ENCODE measurements at places on chromosomes 1 and 21.

GRCh38 chr1:158830074-158830677 lies 975 bp upstream of the MNDA start:
- no peak for DNase-seq

- DNase-seq = peak; percentile 68
These were observed 663 bp downstream of the CAMTA1 start for GRCh38 chr1:6785728-6786505.

- DNase-seq = no peak
These were observed 244.3 kb upstream of the NRIP1 start for GRCh38 chr21:15309022-15309590.

DNA sequence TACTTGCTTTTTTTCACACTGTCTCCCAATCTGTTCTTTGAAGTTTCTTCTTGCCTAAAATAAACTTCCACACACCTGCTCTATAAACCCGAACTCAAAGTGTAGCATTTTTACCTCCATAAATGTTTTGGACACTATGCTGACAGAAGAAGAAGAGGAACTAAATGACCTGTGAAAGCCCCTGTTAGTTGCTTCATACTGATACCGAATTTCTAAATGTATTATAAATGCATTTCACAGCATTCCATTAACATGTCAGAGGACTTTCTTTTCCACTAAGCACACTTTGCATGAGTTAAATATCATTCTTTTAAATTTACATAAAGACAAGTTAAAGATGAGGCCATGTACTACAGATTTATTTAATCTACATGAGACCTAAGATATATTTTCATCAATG lies 281.0 kb downstream of the SMYD3 start:
- DNase-seq = no peak

DNA sequence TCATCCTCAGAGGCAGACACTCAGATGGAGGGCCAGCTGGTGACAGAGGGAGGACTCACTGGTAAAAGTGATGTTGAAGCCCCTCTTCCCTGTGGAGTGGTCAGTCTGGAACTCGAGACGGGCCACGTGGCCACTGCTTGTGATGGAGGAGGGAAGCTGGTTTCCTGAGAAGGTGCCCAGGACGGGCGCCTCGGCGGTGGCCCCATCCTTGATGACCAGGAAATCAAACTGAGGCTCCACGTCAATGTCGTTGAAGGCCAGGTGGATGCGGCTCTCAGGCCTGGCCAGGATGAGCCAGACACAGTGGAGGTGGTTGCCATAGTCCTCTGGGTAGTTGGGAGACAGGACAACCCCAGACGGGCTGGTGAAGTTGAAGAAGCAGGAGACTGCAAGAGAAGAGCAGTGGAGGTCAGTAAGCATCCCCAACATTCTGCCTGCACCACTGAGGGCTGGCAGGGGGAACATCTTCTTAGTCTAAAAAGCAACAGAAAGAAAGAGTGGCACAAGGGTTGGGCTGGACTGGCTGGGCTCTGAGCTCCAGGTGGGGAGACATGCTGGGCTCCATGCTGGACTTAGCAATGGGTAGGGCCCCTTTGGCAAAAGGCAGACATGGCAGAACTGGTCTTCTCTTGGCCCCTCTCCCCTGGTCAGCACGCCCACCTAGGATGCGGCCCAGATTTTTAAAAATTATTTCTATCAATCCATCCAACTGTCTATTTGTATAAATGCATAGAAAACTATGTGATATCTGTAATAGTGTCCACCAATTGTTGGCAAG lies 120.5 kb upstream of the HMGB4 start:
- DNase-seq = no peak

DNA sequence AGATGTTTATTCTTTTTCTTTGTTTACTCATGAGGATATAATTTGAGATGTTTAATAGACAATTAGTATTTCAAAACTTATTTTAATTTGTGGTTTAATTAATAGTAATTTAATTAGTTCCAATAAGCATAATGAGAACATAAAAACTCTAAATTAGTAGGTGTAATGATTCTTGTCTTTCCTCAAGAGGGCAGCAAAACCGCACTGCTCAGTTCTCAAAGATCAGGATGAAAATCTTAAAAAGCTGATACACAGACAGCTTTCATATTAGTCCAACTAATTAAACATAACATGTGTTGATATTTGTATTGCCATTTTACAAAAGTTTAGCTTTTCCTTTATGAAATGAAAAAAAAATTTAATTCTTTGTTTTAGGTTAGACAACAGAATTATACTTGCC lies 106.7 kb upstream of the C21orf91 start:
- DNase-seq = peak; percentile 45

DNA sequence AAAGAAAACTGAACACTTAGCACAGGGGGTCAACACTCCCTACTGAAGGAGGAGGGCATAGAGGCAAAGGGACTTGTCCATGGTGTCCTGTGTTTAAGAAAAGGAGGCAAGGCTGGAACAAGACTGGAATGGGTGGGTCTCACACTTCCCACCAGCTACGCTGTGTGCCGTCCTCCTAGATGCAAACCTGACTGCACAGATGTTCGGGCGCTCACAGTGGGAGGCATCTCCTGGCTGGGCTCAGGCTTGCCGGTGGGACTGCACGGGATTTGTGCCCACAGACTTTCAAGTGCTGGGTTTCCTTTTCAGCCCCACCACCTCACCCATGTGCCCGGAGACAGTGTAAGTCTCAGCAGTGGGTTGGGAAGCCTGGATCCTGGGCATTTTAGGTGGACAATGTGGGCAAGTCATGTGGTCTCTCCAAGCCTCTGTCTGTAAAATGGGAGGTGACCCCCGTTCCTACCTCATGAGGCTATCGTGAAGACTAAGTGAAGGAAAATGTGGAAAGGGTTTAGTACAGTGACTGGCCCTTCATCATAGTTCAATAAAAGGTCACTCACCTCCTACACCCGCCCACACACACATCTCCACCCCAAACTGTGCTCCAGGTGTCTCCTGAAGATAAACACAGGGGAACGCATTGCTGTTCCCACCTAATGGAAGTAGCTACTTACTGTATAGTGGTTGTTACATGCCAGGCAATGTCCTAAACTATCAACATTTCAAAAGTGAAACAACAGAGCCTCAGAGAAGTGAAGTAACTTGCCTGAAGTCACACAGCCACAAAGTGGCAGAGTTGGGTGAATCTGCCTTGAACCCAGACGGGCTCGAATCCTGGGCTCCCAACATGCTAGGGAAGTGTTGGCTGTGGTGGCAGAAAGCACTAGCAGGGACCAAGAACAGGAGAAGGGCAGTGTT lies 36.0 kb downstream of the ATP1A1 start:
- DNase-seq = no peak

All from DMS53 (cell line).